Mammary epithelial cell (primary cell): ENCODE measurements at places on chromosomes 2 and 18. TPM values are rescaled to one million over a fixed set of nuclear protein-coding genes. Genes with fewer than 3 reads are reported as not detected.

The COL6A3 gene
- 0.05 and 0.14 TPM in 2 replicates for total RNA-seq

The C18orf63 gene
- total RNA-seq = under 0.01 TPM

The C2orf66 gene
- 0.89 and 1.2 TPM in 2 replicates for total RNA-seq

The NEUROD1 gene
- total RNA-seq = not detected in 2 replicates

The UCN gene
- 0.33 TPM for total RNA-seq

The EFEMP1 gene
- 179 and 183 TPM in 2 replicates for total RNA-seq

The TCF23 gene
- total RNA-seq = not detected

The SLC19A3 gene
- total RNA-seq = 0.35 TPM in 1 of 2 replicates, not detected in the other

The CLEC4F gene
- total RNA-seq = not detected in 2 replicates

The NR4A2 gene
- total RNA-seq = 0.50 TPM

The CDH7 gene
- not detected for total RNA-seq

The ANKRD30BL gene
- not detected for total RNA-seq

The IL1RL2 gene
- 4.7 TPM for total RNA-seq

The NXPH2 gene
- total RNA-seq = not detected in 2 replicates

The CHRNG gene
- total RNA-seq = not detected

The RAB17 gene
- total RNA-seq = 7.2 TPM

The CYB5A gene
- 13.2 and 25.7 TPM in 2 replicates for total RNA-seq

The DIPK1C gene
- total RNA-seq = not detected in 2 replicates

The NTSR2 gene
- not detected for total RNA-seq

The KRTCAP3 gene
- total RNA-seq = 1.5 TPM

The FBXO41 gene
- total RNA-seq = 7.1 and 8.9 TPM in 2 replicates

The SIX3 gene
- total RNA-seq = not detected

The MYCN gene
- not detected in 2 replicates for total RNA-seq

The IL1RL1 gene
- total RNA-seq = 5.5 and 23.6 TPM in 2 replicates

The IER3IP1 gene
- 15.2 TPM for total RNA-seq

The SLC5A6 gene
- total RNA-seq = 21.8 and 22.8 TPM in 2 replicates

The NAT8 gene
- total RNA-seq = not detected

The KATNAL2 gene
- total RNA-seq = 0.33 TPM

The KCNE4 gene
- total RNA-seq = 0.51 and 0.71 TPM in 2 replicates

The MAP3K20 gene
- 109 and 120 TPM in 2 replicates for total RNA-seq

The ZSWIM2 gene
- not detected in 2 replicates for total RNA-seq

The ZAP70 gene
- total RNA-seq = not detected in 2 replicates

The BOLL gene
- total RNA-seq = not detected

The FAM161A gene
- 1.8 and 2.4 TPM in 2 replicates for total RNA-seq

The IKZF2 gene
- 17.3 TPM for total RNA-seq
